BE2C (cell line): ENCODE measurements at places on chromosomes 2 and 18.

DNA sequence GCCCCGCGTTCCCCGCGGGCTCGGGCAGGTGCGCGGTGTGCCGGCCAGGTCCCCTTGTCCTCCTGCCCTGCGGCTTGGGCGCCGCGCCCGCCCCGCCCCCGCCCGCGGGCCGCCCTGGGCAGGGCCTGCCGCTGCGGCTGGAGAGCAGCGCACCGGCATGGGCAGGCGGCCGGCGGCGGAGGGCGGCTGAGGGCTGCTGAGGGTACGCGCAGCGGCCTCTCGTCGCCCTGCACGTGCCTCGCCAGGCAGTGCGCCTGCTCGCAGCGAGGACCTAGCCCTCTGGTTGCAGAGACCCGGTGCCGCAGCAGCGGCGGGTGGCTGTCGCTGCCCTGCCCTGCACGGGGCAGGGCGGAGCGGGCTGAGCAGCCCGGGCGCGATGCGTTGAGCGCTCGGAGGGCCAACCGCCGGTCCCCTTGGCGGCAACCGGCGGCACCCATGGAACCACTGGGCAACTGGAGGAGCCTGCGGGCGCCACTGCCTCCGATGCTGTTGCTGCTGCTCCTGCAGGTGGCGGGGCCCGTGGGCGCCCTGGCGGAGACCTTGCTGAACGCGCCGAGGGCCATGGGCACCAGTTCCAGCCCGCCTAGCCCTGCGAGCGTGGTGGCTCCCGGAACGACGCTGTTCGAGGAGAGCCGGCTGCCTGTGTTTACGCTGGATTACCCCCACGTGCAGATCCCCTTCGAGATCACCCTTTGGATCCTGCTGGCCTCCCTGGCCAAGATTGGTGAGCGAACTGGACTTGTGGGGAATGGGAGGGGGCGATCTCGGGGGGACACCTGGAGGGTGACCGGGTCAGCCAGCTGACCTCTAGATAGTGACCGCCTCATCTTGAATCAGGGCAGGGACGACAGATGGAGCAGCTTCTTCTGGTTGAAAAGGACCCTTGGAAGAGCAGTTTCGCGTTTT, at the start of gene SLC9A2:
Gene SLC9A2, plus strand, starts transcription at position 140 of the 906 bp plus-strand sequence. Its CDS starts 296 bp downstream, at position 436.
- DNase-seq, result no peak

DNA sequence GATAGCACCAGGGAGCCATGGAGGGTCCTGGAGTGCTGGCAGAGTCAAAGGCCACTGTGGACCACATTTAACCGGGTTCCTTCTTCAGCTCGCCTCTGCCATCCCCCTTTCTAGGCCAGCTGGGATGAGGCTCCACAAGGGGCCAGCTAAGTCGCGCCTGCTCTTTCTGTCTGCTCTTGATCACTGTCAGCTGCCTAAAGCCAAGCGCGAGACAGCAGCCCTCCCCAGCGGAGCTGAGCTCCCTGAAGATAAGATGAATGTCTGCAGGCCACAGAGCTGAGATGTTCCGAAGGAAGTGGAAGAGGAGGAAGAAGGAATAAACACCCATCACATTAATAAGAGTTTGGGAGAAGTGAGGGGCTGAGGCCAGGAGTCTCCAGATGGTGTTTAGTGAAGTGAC, 99.6 kb downstream of the CELF4 start:
- DNase-seq, result peak; percentile 45

- no peak for DNase-seq
Measured at GRCh38 chr2:29106980-29107388, 8.2 kb upstream of the CLIP4 start.

DNA sequence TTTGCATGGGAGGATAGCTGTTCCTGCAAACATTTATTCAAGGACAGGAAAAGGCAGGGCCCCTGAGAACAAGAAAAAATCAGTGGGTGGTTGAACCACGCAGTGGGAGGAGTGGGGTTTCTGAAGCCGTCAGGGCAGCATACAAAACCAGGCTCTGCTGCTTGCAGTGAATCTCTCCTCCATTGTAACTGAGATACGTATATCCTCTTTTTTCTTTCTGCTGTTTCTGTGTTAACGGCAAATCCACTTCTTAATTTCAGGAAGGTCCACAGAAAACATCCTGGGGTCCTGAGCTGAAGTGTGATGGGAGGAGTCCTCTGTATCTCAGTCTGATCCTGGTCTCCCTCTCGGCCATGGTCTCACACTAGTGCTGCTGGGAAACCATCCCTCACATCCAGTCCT, 27.2 kb upstream of the KCNF1 start:
- DNase-seq, result no peak

DNA sequence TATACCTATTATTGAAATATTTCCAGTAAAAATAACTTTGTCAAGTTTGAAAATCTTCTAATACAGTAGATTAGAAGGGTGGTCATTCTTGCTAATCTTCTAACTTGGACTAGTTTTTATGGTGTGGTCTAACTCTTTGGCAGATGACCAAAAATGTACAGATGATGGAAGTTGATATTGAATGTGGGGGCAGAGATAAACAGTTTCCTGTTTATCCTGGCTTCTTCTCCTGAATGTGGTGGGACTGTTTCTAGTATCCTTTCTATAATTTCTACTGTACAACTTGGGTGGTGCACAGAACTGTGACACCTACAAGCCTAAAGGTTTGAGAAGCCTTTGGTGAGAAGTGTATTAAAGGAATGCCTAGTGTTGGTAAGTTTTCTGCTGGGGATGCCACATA, 178.7 kb downstream of the PDE11A start:
- DNase-seq, result no peak

- peak; percentile 20 for DNase-seq
Measured at GRCh38 chr18:23337599-23338444, 115.3 kb upstream of the RIOK3 start.

DNA sequence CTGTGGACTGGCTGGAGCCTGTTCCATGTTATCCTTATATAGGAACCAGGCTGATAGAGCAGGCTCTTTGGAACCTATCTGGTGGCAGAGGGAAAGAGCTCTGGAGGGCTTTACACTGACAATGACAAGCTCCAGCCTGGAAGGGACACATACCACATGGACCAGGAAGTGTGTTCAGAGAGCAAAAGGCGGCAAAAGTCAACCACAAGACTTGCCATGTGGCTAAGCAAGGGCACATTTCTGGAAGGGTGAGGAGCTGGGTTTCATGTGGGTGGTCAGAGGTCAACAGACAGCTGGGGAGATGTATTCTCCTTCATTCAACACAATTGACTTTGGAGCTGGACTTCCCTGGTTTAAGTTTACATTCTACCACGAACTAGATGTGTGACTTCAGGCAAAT, 325.2 kb downstream of the DYSF start:
- DNase-seq, result no peak

DNA sequence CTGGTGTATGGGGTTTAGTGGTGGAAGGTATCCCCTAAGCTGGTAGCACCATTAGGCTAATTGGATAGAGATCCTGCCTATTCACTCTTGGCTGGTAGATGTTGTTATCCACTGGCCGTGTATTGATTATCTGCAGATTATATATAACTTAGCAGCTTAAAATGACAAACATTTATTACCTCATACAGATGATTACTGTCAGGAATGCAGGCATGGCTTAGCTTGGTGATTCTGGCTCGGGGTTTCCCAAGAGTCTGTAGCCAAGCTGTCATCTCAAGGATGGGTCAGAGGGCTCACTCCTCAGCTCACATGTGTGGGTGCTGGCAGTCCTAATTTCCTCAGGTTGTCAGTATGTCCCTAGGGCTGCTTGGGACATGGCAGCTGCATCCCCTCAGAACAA, 465.8 kb downstream of the PARD3B start:
- no peak for DNase-seq

GRCh38 chr2:181828122-181828705, 63.3 kb upstream of the ITPRID2 start:
- no peak for DNase-seq

DNA sequence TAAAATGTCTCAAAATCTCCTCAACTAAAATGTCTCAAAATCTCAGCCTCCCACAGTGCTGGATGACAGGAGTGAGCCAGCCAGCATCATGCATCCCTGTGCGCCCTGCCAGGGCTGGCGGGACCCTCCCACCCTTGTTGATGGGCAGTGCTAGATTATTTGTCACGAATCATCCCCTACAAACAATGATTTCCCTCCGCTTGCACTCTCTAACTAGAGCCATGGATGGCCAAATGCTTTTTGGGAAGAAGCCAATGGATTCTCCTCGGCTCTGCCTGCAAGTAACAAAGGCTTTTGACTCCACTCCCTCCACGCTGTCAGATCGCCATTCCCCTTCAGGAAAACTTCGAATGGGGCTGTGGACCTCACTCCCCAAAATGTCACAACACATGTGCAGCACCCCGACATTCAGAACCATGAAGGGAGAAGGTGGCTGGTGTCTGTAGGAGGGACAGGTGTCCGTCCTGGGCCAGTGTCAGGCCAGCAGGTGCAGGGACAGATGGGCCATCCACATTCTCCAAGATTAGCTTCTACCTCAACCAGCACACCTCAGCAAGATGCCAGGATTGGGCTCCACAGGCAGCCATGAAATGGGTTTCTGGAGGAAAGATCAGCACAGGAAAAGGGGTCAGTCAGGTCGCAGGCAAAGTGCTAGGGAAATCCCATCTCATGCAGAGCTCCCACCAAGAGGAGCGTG, 11.5 kb downstream of the AMER3 start:
- no peak for DNase-seq

DNA sequence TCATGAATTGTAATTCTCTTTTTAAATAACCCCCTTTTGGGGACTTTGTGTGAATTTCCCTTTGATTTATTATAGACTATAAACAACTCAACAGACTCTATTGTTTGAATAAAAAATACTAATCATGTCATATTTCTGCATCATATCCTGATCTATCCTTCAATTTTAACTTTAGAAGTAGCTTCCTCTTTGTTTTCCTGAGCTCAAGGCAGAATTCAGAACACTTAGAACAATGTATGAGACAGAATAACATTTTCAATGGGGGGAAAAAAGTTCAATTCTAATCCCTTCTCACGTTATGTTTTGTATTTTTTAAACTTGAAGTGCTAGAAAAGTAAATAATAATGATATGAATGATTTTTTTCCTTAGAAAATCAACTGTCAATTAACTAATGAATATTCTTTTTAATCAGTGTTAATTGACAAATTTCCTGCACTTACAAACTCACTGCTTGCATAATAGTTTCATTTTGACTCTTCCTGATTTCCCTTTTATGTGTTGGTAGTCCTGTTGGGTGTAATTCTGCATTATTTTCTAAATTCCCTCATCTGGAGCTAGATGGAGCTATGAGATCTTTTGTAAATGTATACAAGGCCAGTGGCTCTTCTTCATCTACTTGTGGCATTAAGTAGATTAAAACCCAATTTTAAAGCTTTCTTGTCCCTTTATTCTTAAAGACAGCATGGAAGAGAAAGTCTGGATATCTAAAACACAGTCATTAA, 326.1 kb downstream of the PARD3B start:
- DNase-seq, result no peak

- peak; percentile 6 for DNase-seq
Measured at GRCh38 chr2:154375579-154375931, 322.9 kb upstream of the KCNJ3 start.

DNA sequence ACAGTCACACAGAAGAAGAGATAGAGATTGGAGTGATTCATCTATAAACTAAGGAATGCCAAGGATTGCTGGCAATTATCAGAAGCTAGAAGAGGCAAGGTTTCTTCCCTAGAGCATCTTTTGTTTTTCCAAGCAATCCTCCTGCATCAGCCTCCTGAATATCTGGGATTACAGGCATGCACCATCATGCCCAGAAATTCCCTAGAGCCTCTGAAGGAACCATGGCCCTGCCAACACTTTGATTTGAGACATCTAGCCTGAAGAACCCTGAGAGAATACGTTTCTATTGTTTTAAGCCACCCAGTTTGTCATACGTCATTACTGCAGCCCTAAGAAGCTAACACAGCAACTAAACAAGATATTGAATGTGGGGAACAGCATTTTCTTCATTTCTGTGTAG, 525.0 kb downstream of the ERBB4 start:
- no peak for DNase-seq

- no peak for DNase-seq
Measured at GRCh38 chr2:39492095-39492590, 55.1 kb upstream of the MAP4K3 start.

DNA sequence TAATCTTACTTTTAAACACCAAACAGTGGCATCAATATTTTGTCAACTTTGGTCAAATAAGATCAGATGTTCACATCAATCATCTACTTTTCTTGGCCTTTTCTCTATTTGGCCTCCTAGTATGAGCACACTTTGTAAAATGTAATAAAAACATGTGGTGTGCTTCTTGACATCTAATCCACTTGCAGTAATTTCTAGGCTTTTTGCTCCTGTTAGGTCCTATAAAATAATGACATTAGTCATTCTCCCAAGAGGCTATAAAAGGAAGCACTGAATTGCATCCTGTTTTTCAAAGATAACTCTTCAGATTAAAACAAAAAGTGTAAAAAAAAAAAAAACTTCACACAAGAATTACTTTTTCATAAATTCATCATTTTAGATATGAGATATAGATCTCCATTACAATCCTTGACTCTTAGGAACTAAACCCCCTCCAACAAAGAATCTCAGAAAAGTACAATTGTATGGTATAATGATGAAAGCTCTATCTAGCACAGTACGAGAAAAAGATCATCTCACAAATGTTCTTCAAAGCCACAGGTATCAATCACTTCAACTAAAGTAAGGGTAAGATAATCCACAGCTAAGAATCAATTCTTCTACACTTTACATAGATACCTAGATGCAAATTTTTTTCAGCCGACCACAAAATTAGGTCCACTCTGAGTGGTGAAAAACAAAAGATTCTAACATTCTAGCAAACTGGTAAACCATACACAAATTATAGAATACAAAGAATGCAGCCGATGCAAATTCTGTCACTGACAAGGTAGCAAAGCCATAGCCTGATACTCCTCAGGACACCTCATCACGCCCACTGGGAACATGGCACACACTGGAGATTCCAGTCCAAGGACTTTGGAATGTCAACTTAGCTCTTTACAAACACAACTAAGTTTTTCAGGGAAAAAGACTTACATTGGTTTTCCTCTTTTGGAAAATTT, 2.7 kb downstream of the BCL2 start:
- no peak for DNase-seq

- DNase-seq, result no peak
Measured at GRCh38 chr2:88751768-88752167, 60.3 kb downstream of the RPIA start.

GRCh38 chr2:46299365-46300263, 2.4 kb downstream of the EPAS1 start:
- peak; percentile 47 for DNase-seq

DNA sequence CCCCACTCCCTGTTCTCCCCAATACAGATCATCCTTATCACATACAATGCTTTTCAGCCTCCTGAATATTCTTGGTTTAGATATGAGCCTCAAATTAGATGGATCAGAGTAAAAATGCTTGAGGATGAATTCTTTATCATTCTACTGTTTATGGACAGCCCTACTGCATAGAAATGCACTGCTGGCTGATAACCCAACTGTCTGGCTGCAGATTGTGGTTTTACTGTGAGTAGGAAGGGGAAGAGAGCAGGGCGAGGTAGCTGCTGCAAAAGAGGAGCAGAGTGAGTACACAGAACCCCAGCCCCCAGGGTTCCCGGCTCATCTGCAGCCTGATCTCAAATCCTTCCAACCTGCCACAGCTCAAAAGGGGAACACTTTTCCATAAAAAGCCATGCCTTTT, 29.4 kb upstream of the NCOA1 start:
- DNase-seq, result no peak
